Suppressor macrophage (primary cell): ENCODE measurements at places on chromosomes 3 and 15.

- peak; percentile 5 for DNase-seq
These were observed 58.5 kb downstream of the ECT2 start for GRCh38 chr3:172808969-172809546.

GRCh38 chr3:111539351-111540331, 2.4 kb upstream of the CD96 start:
- DNase-seq, result no peak

- peak; percentile 75 for DNase-seq
These were observed 27.2 kb upstream of the ATP1B3 start for GRCh38 chr3:141849056-141849815.

DNA sequence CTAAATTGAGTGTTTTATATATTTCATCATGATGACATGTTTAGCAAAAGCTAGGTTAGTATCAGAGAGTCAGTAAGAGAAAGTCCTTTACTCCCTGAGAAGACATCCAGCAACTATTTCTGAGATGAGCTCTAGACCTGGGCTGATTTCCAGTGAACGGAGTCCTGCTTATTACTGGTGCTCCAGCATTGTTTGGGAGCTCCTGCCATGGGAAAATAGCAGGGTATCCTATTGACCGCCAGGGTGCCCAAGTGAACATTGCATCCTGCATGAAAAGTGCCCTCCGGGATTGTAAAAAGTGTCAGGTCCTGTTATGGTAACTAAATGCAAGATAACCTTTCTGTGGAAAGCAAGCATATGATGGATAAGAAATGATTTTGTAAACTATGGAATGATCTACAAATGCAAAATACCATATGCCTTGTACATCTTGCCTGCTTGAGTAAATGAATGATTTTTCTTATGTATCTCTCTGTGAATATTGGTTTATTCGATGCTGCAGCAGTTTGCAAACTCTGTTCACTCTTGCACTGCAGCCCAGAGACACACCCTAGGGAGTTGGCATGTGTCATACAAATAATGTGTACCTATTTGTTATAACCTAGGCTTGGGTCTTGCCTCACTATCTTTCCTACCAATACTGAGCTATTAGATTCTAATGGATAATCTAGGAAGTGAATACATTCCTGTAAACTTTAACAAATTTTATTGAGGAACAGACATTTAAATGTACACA, 96.7 kb downstream of the IL5RA start:
- no peak for DNase-seq

GRCh38 chr3:138065949-138066348, 49.5 kb downstream of the DZIP1L start:
- DNase-seq, result no peak

GRCh38 chr3:50630877-50631276, 13.9 kb downstream of the MAPKAPK3 start:
- DNase-seq, result no peak
